ENCODE measurements at places on chromosomes 7 and 10. TPM values are rescaled to one million over a fixed set of nuclear protein-coding genes. Genes with fewer than 3 reads are reported as not detected.

DNA sequence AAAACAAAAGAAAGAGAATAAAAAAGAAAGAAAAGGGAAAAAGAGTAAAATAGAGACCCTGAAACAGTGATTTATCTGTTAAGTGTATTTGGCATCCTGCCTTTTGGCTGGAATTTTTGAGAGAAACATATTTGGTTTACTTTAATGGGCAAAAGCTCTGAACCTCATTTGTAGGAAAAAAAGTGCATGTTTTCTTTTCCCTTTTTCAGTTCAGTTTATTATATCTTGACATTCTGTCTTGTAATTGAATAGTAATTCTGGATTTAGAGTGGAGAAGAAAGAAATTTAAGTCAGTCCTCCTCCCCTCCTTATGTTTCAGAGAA lies 69.5 kb downstream of the ARID5B start:
- DNase-seq = no peak

The TEX47 gene
- total RNA-seq = not detected

The HABP2 gene
- 296 TPM for total RNA-seq

GRCh38 chr7:3497796-3498195 lies 196.7 kb downstream of the SDK1 start:
- DNase-seq = no peak

The GJD4 gene
- not detected for total RNA-seq

The ANKRD30A gene
- total RNA-seq = not detected

Data from mucosa of gallbladder (tissue), 1 donor.